ENCODE measurements at places on chromosomes 1 and 21.
A peak's percentile ranks its signal among the peaks of the same experiment; 100 is the strongest.

DNA sequence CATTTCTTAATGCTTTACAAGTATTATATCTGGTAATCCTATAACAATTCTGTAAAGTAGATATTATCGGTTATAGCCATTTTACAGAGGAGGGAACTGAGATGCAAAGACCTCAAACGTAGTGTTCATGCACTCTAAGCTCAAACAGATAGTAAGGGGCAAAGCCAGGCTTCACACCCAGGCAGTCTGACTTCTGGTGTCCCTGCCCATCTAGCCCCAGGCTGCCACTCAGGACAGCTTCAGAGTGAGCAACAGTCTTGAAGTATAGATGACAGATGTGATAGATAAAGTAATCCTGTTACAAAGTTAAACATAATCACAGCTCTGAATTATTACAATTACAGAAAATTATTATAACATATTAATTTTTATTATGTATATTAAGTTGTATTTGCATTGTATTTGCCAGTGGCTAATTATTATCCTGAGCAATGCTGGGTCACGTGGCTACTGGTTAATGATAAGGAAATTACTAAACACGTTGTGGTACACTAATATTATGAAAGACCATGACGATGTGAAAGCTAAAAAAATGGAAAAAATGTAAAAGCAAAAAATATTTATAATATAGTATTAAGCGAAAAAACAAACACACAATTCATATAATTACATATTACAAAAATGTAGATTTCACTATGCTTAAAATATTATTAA is 6.1 kb upstream of the TRAF3IP3 start:
- DNase-seq, result no peak

GRCh38 chr1:219171192-219171935 is 2.3 kb upstream of the LYPLAL1 start:
- no peak for DNase-seq

DNA sequence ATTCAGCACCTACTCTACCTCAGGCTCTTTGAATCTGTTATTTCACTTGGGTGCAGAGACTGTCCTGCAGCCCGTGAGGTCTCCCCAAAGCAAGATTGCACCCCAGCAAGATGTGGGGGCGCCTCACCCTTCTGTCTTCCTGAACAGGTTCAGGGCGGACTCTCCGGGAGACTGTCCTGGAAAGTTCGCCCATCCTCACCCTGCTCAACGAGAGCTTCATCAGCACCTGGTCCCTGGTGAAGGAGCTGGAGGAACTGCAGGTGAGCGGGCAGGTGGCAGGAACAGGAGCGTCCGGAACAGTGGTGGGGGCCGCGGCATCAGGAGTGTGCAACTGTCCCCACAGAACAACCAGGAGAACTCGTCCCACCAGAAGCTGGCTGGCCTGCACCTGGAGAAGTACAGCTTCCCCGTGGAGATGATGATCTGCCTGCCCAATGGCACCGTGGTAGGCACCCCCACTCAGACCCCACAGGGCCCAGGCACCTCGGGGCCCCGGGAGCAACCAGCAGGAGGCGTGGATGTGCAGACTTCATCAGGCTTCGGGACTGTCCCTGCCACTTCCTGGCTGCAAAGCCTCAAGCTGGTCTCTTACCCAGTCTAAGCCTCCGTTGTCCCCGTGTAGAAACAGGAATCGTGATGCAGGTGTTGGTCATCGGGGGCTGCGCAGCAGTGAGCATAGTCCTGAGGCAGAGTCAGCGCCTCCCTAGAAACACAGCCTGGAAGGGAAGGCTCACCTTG is 5.9 kb upstream of the MTFR1L start:
- no peak for DNase-seq

DNA sequence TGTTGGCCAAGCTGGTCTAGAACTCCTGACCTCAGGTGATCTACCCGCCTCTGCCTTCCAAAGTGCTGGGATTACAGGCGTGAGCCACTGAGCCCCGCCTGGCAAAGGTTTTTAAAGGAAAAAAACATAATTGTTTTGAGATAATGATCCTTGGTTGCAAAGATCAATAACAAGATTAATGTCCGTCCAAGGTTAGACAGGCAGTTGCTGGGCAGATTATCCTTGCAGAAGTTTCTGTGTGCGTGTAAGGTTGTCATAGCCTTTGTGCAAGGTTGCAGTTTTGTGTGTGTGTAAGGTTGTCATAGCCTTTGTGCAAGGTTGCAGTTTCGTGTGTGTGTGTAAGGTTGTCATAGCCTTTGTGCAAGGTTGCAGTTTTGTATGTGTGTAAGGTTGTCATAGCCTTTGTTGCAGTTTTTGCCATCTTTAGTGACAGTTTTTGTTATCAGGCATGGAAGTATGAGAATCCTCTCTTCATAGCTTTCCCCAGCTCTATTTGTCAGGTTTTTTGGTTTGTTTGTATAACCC is 3.6 kb downstream of the YBEY start:
- DNase-seq, result no peak

DNA sequence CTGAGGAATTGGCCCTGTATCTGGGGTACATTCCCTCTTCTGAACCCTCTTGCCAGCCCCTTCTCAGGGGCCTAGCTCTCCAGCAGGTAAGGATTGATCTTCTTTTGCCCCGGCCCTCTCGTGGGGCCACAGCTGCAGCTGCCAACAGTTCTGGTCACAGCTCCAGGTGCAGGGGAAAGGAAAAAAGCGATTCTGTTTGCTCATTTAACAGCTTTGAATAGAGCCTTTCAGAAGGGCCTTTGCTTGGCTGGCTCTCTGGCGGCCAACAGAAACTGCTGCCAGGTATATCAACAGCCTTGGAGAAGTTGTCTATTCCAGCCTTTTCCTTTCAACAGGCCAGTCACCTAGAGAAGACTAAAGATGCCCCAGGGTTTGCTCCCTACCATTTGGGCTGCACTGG is 16.1 kb upstream of the FMOD start:
- DNase-seq, result no peak

GRCh38 chr1:166924823-166925541 is 48.9 kb upstream of the TADA1 start:
- DNase-seq, result peak; percentile 55

- no peak for DNase-seq
Measured at GRCh38 chr1:9594471-9595155, 5.9 kb downstream of the TMEM201 start.

- no peak for DNase-seq
Measured at GRCh38 chr1:91022518-91022929, 689 bp upstream of the ZNF644 start.

DNA sequence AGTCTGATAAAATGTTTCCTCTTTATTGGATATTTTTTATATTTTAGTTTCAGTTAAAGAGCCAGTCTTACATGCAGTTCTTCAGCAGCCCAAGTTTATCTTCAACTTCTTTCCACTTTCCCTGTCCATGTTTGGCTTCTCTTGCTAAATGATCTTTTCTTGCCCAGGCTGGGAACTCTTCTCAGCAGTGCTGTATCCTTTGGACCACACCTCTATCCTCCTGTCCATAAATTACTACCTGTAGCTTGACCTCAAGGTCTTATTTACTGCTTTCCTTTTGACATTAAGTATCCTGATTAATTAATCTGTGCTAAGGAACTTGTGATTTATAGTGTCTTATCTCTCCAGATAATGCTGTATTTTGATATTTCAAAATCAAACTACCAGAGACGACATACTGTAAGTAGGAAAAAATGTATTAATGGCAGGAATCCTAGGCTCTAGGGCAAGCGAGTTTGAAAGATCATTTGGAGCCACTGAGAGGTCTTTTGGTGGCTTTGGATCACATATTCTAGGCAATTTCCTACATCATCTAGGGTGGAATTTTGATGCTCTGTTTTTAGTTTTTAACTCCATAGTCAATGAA is 20.5 kb upstream of the PDC start:
- no peak for DNase-seq

- DNase-seq, result no peak
Measured at GRCh38 chr1:72693376-72693775, 411.0 kb upstream of the NEGR1 start.

DNA sequence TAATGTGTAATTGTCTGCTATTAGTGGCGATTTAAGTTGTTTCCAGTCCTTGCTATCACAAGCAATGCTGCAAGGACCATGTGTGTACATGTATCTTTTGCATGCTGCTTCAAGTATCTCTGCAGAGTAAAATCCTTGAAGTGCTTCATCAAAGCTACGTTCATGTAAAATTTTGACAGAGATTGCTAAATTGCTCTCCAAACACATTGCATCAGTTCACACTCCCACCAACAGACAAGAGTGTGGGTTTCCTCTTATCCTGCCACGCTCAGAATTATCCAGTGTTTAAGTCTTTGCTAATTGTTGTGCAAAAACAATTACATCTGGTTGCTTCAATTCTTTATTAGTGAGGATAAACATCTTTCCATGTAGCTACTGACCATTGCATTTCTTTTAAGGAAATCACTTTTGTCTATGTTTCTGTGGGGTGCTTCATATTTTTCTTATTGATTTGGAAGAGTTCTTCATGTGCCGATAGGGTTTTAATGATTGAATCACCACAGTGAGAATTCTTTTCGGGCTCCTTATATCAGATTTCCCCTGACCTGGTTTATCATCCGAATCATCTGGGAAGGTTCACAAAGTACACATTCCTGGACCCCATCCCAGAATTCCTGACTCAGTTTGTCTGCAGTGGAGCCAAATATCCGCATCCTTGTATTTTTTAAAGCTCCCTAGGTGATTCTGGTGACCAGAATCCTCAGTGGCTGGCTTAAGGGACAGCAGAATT is 56.3 kb upstream of the GALNT2 start:
- DNase-seq, result no peak

- DNase-seq, result peak; percentile 19
Measured at GRCh38 chr1:2821966-2822620, 20.6 kb upstream of the TTC34 start.

GRCh38 chr1:153348511-153349362 is at the start of gene PGLYRP4:
PGLYRP4 (minus strand) TSS chr1:153348841; CDS start chr1:153347932, 909 bp downstream.
- DNase-seq, result no peak

GRCh38 chr1:175410560-175410959 is 218.0 kb upstream of the KIAA0040 start:
- DNase-seq, result no peak

GRCh38 chr1:213511173-213511572 is 460.1 kb downstream of the RPS6KC1 start:
- no peak for DNase-seq

DNA sequence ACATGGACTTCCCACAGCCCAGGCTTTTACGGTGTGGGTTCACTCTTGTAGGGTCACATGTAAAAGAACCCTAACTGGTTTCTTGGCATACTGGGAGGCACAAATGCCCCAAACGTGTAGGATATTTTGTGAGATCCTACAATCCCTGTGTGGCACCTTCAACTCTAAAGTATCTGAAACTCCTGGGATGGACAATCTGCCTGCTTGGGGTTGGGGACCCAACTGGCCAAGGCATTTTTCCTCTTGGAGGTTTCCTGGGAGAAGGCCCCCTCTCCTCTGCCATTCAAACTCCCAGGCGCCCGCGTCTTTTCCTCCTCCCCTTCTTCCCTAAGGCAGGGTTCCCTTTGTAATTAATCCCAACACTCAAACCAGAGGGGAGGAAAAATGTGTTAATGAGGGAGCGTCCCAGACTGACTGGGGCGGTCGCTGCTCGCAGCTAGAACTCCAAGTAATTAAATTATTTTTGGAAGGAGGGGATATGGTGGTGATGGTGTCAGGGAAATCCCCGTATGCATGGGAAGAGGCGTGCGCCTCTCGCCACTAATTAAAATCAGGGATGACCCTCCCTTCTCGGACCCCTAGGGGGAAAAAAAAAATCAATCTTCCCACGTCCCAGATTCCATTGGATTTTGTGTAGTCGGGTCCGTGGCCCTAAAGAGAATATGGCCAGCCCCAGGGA is 681 bp upstream of the VANGL2 start:
- DNase-seq, result no peak

- no peak for DNase-seq
Measured at GRCh38 chr1:173870252-173871075, 2.3 kb downstream of the ZBTB37 start.

GRCh38 chr1:145936247-145936646 is 9.0 kb upstream of the RBM8A start:
- no peak for DNase-seq

GRCh38 chr1:47677241-47677940 is 239.5 kb downstream of the FOXD2 start:
- no peak for DNase-seq

GRCh38 chr21:34065027-34065426 is 8.4 kb upstream of the MRPS6 start:
- no peak for DNase-seq

DNA sequence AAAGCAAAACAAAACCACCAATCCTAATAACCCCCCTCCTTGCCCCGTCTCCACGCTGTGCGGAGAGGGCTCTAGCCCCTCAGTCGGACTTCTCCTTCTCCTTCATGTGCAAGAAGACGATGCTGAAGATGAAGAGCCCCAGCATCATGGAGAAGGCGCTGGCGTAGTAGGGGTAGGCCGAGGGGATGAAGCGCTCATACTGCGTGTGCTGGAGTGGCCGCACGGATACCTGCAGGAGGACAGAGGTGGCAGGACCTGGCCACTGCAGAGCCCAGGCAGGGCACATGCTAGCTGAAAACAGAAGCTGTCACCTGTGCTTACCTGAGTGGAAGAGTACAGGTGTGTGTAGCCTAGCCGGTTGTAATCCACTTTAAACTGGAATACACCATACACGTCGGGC is 8.9 kb downstream of the DDOST start:
- DNase-seq, result no peak
